ENCODE measurements at places on chromosomes 4 and X.

DNA sequence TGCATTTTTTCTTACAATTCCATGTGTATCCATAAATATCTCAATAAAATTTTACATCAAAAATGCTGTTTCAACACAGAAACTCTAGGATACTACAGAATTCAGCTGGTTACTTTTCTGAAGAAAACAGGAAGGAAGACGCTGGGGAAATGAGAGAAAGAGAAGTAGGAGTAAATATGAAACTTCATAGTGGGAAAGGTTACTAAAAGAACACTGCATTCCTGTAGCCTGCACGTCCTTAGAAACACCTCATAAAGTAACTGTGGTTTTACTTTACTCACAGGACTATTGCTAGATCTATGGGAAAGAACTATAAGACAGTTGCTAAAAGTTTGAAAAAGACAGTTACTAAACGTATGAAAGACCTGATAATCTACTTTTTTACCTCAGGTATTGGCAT lies 23.1 kb downstream of the ATP11C start:
- DNase-seq: no peak

- DNase-seq: no peak
Measured at GRCh38 chrX:30795981-30796958, 92.8 kb downstream of the TAB3 start.

GRCh38 chr4:173420801-173421200 lies 21.9 kb upstream of the SCRG1 start:
- DNase-seq: no peak

GRCh38 chrX:71366674-71367256 lies 608 bp downstream of the TAF1 start:
- peak; percentile 1 for DNase-seq

DNA sequence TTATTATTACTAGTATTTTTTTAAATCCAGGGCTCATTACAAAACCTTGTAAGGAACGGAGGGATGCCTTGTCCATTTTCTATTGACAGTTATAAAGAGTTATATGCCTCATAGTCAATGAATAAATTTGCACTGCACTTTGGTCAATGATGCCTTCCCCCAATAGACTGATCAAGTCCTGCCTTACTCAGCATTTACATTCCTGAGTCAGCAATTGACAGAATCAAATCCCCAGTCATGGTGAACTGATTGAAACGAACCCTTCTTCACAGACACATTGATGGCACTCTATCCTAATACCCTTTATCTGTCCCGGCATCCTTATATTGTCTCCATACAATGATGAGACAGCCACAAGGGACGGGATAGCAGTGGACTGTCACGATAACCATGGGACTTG lies 213.2 kb downstream of the NLGN4X start:
- DNase-seq: no peak

DNA sequence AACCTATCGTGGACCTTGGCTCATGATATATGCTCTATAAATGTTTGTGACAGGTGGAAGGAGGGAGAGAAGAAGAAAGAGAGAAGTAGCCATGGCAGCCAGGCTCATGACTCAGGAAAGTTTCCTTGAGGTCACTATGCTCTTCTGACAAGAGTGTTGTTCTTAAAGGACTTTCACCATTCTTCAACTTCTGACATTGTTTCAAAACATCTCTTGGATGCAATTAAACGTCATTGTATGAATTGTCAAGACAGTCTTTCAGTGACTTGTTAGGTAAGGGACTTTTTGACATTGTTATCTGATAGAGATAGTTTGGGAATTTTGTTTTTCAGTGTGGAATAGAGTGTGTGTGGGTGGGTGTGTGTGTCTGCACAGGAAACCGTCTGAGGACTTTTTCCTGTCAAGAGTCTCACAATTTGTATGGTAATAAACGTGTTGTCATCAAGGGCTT lies 617.0 kb downstream of the MID1IP1 start:
- no peak for DNase-seq

- no peak for DNase-seq
Measured at GRCh38 chr4:76720121-76720520, 177.8 kb downstream of the SOWAHB start.

DNA sequence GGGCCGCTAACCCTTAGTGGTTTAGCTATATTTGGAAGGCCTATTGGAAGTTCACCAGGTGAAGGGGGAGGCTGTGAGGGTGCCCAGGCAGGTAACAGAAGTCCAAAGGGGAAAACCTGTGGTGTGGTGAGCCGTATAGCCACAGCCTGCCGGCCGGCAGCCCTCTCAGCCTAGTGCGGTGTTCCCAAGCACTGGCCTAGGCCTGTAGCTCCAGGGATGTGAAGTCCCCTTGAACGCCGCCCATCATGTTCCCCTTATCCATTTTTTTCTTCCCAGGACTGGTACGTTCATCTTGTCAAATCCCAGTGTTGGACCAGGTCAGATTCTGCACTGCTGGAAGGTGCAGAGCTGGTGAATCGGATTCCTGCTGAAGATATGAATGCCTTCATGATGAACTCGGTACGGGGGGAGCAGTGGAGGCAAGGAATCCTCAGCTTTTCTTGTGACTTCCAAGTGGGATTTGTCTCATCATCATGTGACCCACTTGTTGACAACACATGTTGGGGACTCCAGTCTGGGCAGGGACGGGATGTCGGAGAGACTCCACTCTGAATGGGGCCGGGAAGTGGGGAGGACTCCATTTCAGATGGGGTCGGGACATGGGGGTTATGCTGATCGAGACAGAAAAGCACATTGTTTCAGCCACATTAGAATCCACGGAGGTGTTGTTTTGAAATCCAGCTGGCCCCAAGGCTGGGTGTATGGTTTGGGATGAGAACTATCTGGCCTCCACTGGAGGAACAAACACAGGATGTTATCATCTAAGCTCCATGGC lies 39.2 kb upstream of the MSANTD1 start:
- DNase-seq: no peak

DNA sequence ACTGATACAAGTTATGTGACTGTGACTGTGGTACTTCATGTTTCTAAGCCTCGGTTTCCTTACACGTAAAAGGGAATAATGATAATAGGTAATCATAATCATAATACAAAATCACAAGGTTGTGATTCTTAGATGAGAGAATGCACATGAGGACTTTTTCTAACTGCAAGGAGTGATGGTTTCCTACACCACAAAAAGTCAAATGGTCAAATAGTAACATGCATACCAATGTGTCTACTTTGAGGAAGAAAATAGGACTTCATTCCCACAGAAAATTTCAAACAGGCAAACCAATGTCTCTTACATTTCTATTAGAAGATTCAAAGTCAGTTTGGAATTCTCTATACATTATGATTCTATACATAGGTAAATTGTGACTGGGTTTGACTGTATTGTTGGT lies 368.7 kb upstream of the FTHL17 start:
- no peak for DNase-seq

DNA sequence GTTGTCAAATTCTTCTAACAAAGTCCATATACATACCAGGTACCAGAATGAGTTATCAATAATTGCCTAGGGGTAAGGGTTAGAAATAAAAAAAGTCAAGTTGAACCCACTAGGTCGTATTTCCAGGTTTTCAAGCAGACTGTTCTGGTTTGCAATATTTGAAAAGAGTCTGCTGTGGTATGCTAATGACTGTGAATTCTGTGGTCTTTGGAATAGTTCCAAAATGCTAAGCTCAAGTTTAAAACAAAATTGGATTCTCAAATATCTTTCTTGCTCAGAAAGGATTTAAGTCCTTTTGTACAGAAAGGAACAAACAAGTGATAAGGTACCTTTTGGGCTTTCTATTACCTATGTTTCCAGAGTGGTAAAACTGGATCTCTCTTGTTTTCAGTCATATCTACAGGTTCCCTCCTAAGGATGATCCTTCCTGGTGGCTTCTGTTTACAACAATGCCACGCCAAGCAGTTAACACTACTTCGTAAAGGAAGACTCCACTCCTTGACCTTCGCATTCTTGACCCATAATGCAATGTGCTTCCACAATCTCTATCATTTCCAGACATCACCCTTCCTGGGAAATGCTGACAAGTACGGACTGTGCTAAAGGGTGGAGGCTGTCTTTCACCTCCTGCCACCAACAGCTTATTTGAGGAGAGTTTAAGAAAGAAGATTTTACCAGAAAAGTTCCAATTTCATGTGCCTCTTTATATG lies 531.7 kb upstream of the FTHL17 start:
- no peak for DNase-seq

DNA sequence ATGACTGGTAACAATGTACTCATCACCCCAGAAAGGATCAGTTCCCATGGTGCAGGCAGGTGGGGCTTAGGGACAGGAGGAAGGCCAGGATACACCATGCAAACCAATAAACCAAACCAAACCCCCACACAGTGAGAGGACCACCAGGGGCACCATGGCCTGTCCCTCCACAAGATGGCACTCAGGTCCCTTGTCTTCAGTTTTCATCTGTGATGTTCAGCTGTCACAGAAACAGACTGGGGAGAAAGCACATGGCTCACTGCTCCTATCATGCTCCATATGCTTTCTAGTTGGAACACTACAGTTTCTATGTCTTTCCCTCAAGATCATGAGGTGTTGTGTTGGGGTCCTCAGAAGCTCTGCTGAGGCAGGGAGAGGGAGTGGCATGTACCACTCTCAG lies 10.1 kb downstream of the HS3ST1 start:
- no peak for DNase-seq

DNA sequence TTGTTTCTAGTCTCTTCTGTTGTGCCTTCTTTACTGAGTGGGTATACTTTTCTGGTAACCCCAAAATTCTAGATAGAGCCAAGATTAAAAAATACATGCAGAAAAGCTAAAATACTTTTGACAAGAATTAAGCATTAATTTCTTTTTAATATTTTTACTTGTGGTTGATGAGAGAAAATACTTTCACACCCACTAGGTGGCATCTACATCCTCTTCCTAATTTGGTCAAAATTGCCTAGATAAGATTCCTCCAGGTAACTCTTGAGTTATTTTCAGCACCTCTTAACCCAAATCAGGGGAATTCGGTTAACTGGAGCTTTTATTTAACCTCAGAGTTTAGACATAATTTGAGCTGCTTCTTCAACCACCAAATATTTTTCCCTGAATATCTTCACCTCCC lies 28.4 kb upstream of the COX7B2 start:
- DNase-seq: no peak

- DNase-seq: no peak
Measured at GRCh38 chr4:155906554-155907247, 3.2 kb downstream of the TDO2 start.

GRCh38 chr4:37948542-37948941 lies 11.7 kb upstream of the PTTG2 start:
- DNase-seq: no peak

DNA sequence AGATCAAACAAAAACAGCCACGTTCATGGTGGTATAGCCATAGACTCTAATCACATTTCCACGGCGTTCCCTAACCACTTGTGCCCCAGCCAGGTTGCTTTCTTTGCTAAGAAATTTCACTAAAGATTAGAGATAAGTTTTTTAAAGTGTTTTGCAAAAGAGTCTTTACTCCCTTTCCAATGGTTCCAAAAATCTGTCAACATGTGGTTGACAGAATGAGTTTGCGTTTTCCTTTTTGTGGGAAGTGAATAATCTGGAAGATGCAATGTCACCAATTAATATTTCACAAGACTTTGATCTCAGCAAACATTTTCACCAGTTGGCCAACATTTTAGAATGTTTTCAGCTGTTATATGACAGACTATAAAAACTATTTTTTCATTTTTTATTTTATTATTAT lies 35.3 kb downstream of the CXCL1 start:
- no peak for DNase-seq

GRCh38 chrX:104113222-104113965 lies 1.1 kb downstream of the ZCCHC18 start:
- DNase-seq: peak; percentile 80

DNA sequence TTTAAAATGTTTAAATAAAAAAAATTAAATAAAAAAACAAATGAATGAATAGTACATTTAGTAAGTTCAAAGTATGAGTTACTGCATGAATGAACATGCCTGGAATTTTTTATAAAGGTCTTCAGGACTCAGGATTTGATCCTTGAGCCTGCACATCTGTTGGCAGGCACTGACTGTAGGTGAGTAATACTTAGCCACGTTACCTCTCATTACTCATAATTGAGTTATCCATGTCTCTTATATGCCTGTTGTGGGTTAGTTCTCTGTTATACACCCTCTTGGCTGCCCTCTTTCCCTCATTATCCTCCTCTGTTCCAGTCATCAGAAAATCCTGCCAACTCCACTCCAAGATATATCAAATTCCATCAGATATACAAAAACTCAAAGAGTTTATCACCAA lies 276.0 kb downstream of the FBXW7 start:
- DNase-seq: no peak

DNA sequence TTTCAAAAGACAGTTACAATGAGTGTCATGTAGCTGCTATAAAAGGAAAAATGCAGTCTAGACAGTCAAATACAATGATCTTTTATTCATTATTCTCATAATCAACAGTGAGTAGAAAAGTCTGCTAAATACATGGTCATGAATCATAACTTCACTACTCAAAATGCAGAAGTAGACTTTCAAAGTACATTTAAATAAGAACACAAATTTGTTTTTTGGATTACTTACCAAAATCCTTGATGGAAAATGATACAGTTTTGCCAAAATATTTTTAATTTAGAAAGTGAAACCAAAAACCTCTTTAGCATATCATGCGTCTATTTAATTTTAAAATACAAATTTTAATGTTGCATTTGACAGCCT lies 4.9 kb downstream of the ACSL4 start:
- DNase-seq: no peak

- no peak for DNase-seq
Measured at GRCh38 chr4:37797374-37797773, 29.1 kb upstream of the PGM2 start.

GRCh38 chr4:16070203-16070602 lies 13.6 kb downstream of the PROM1 start:
- DNase-seq: no peak

Measured in NCI-H1436 (cell line).